MCF 10A (cell line): ENCODE measurements at places on chromosomes 12 and 14. TPM values are rescaled to one million over a fixed set of nuclear protein-coding genes. Genes with fewer than 3 reads are reported as not detected.

Gene ART4
- total RNA-seq, result not detected in 2 replicates

Gene METTL3
- 36.4 and 46.7 TPM in 2 replicates for total RNA-seq

Gene BMAL2
- 18.0 and 20.0 TPM in 2 replicates for total RNA-seq

Gene PKP2
- 58.5 and 88.0 TPM in 2 replicates for total RNA-seq

Gene E2F7
- 23.5 and 34.4 TPM in 2 replicates for total RNA-seq

Gene LRRC43
- total RNA-seq, result not detected in 2 replicates

Gene BEST3
- 0.56 TPM in 1 of 2 replicates, not detected in the other for total RNA-seq

Gene ITPK1
- 84.7 and 133 TPM in 2 replicates for total RNA-seq

Gene DBX2
- total RNA-seq, result not detected in 2 replicates

Gene TRPV4
- 0.09 and 0.15 TPM in 2 replicates for total RNA-seq

Gene ST8SIA1
- 3.8 and 4.7 TPM in 2 replicates for total RNA-seq

DNA sequence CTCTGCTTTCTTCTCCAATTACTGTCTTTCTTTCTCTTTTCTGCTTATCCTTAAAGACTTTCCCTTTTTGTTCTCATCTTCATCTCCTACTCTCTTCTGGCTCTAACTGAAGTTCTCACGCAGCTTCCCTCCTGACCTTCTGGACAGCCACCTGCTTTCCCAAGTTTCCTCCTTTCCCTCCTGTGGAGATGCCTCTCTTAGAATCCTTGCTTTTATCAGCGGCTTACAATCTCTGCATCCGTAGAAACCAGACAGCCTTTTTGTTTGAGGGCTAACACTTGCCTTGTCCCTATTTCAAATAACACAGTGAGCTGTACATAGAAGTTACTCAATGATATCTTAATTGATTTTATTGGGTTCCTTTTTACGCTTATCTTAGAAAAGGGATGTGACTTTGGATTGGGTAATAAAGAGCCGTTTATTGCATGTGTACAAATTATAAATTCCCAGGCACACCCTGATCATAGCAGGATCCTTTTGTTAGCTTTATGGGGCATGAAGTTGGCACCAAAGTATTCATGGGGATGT, 2.1 kb upstream of the LGALS3 start:
- DNase-seq, result no peak

- DNase-seq, result no peak
Observed at GRCh38 chr12:60137513-60137912, 541.7 kb downstream of the SLC16A7 start.

DNA sequence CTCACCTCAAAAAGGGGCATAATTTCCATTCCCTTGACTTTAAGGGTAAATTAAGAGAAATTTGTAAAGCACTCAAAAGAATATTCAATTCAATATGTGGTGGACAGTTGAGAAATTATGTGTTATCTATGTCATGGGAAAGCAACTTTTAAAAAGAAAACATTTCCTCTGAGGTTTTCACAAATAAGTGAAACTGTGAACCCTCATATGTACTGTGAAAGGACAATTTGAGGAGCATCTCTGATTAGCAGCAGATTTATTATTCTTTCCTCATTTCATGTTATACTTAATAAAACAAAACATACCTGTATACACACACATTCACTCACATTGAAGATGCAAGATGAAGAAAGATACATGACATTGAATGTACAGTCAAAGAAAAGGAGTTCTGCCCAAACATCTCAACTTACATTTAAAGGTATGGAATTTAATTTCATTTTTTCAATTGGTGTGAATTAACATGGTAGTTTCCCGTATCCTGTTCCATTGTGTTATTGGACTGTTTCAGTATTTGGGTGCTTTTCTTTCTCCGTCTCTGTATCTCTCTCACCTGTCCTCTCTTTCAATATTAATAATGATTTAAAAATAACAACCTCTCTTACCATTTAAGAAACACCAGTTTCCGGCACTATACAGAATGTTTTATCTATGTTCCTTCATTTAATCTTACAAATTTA, at the start of gene KLRF1:
Gene KLRF1 (plus strand): TSS at position 273 of the 680 bp plus-strand sequence. CDS start 64 bp downstream, at position 337.
- DNase-seq, result no peak

- DNase-seq, result peak; percentile 28
Observed at GRCh38 chr14:95452176-95452892, 64.1 kb downstream of the SYNE3 start.

GRCh38 chr14:55454264-55455002, 14.0 kb upstream of the TBPL2 start:
- peak; percentile 89 for DNase-seq

GRCh38 chr12:27979145-27979544, 6.6 kb upstream of the PTHLH start:
- DNase-seq, result no peak

DNA sequence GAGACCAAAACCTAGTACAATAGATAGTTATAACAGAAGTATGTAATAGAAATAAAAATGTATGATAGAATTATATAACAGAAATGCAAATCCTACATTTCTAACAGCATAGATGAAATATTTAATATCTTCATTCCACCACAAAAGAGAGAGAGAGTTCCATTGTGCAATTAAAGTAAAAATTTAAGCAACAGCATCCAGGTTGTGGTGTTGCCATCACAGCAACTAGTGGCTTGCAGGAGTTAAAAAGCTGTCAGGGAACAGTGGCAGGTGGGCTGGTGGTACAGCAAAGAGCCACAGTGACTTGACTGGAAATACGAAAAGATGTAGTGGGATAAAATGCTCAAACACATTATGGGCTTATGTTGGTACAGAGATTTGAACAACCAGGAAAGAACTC, 57.1 kb upstream of the MDM1 start:
- no peak for DNase-seq

GRCh38 chr12:30823764-30824163, 69.0 kb upstream of the CAPRIN2 start:
- no peak for DNase-seq

DNA sequence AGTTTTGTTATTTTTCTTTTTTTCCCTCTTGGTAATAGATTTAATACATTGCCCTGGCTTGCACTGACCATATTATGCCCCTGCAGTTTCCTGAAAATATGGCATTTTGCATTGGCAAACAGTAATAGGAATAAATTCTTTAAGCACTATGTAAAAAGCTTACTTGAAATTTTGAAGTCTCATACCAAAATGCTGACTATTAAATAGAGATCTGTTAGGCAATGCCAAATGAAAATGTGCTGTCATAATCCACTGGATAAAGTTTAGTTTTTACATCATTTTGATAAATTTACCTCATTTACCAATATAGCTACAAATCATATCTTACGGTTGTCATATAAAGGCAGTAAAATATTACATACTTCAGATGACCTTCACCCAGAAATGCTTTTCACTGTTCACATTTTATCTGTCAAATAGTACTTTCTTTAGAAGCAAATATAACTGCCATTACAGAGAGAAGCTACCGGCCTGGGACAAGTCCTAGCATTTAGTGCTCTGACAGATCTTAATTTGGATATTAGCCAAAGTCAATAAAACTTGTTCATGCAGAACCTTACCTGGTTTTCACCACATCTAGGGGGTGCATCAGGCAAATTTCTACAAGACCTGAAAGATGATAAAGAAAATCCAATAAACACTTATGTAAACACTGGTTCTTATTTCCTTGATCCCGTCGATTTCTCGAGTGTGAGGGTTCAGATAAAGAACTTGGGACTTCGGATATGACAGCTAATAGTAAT, 212.9 kb downstream of the PAX9 start:
- peak; percentile 35 for DNase-seq

GRCh38 chr12:2507814-2508213, 287.0 kb upstream of the FKBP4 start:
- DNase-seq, result no peak

DNA sequence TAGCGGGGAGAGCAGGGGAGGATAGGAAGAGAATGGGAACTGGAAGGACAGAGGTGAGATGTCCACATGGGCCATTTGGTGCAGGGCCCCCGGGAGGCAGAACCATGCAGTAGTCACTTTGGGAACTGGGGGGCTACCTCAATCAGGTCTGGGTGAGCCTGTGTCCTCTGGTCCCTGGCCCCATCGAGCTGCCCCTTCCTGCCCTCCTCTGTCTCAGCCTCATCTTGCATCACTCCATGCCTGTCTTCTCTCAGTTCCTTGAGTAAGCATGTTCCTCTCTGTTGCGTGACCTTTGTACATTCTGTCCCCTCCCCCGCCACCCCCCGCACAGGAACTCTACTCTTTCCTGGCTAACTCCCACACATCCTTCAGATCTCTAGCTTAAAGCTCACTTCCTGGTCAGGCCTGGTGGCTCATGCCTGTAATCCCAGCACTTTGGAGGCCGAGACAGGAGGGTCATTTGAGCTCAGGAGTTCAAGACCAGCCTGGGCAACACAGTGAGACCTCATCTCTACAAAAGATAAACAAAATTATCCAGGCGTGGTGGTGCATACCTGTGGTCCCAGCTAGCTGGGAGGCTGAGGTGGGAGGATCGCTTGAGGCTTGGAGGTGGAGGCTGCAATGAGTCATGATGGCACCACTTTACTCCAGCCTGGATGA, 23.2 kb downstream of the FOS start:
- DNase-seq, result peak; percentile 60

DNA sequence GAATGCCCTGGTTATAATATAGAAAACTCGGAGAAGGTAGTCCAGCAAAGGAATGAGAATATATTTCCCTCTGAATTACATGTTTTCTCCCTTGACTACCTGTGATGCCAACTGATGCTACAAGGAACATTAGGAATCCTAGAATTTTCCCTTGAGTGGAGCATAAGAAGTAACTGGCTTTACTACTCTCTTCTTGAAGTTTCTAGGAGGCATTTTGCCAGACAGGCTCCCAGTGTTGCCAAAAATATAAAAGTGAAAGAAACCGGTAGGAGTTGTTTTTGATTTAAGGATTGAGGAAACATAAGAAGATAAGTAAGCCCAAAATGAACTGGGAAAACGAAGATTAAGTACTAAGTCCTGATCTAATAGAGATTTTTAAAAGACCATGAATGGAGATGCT, 693.4 kb downstream of the NOVA1 start:
- DNase-seq, result no peak

DNA sequence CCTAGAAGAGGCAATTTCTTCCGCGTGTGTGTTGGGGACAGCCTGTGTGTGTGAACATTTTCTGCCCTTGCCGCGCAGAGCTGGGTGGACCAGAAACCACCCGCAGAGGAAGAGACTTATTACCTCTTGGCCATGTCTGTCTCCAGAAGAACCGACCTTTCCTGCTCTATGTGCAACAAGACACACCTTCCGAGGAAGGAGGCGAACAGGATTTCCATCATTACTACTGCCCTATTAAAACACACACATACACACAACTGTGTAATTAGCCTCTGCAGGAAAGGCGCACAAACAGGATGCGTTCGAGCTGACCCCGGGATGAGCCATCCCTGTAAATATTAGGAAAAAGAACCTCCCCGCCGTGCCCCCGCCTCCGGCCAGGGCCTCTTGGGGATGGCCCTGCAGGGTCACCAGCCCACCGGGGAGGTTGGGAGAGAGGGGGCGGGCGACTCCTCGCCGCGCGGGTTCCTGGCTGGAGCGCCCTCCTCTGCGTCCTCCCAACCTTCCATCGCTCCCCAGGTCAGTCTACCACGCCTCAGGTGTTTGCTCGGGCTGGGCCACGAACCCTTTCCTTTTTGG, 484 bp upstream of the PRKCH start:
- no peak for DNase-seq

DNA sequence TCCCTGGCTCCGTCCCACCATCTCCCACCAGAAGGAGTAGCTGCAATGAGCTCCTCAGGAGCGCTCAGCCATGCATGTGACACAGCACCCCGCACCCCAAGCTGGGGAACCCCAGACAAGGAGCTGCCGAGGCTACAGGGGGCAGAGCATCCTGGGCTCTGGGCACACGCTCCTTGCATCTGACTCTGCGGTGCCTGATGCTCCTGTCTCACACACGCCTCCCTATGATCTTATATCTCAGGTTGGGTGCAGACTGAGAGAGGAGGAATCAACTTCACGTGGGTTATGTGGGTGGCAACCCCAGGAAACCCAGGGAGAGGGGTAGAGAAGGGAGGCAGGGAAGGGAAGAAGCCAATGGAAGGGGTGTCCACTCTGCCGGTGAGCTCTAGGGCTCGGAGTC, 60.0 kb downstream of the CCNK start:
- no peak for DNase-seq

DNA sequence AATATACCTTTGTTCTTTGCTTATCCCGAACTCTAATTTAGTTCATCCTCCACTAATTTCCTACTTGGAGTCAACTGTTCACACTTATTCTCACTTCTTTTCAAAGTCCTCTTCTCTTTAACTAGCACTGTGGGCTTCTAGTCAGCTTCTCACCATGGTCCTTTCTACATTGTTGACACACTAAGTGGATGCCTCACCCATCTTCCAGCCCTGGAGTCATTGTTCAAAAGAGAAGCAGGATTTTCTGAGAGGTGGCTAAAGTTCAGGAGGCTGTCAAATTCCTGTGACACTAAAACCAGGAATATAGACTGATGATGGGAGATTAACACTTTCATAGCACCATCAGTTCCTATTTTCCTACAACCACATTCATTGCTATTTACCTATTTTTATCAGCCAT, 99.3 kb downstream of the PHLDA1 start:
- no peak for DNase-seq

- DNase-seq, result no peak
Observed at GRCh38 chr14:21455592-21455911, 371 bp downstream of the CHD8 start.

DNA sequence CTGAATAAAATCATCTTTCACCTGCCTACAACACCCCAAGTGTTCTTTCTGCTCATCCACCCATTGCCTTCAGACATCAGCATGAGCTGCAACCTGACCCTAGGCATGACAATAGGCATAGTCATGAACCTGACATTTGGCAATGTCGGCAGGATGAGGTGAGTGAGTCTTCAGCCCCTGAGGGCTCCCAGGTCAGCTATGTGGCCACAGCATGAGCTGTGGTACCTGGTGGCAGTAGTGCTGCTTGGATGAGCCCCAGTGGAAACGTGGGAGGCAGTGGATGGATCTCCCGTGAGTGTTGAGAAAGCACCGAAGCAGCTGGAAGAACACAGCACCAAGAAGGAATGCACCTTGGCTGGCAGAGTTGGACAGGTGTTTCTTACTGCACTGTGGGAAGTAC, 334.8 kb upstream of the FAR2 start:
- DNase-seq, result peak; percentile 65

DNA sequence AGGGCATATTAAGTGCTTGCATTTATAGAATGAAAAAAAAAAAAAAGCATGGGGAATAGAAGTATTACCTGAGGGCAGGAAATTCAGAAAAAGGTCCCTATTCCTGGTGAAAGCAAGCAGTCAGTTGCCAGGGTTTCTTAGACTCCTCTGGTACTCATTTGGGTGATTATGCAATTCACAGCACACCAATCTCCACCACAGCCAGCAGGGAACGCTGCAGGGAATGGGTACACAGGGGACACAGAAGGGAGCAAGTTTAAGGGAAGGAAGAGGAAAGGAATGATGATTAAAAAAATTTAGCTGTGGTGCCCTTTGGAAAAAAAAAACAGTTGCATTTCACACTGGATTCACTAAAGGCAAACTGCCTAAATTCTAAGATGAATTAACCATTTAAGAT, 14.2 kb downstream of the BLTP3B start:
- peak; percentile 77 for DNase-seq

GRCh38 chr12:85516667-85517325, 236.8 kb downstream of the ALX1 start:
- DNase-seq, result peak; percentile 57

DNA sequence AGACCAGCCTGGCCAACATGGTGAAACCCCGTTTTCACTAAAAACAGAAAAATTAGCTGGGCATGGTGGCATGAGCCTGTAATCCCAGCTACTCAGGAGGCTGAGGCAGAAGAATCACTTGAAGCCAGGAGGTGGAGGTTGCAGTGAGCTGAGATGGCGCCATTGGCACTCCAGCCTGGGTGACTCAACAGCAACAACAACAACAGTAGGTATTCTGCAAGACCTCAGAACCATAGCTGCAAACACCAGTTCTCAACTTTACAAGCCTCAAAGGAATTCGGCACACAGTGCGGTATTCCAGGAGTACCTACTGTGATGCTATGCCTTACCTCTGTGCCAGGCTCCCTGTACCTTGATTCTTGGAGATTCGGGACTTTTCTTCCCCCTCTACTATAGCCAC, 15.8 kb downstream of the FOXN3 start:
- peak; percentile 40 for DNase-seq
